ENCODE measurements at places on chromosomes 5 and 9. TPM values are rescaled to one million over a fixed set of nuclear protein-coding genes. Genes with fewer than 3 reads are reported as not detected.

DNA sequence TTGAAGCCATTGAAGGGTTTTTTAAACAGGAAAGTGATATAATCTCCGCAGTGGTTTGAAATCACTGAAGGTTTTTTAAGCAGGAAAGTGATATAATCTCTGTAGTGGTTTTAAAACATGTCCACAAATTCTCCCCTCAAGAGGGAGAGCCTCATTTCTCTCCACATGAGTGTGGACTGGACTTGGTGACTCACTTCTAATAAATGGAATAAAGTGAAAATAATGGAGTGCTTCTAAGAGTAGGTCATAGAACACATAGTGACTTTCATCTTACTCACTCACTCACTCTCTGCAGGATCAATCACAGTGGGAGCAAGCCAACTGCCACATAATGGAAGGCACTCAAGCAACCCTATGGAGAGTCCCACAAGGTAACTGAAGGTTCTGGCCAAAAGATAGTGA, 12.0 kb downstream of the CTNNAL1 start:
- DNase-seq: no peak
- no peaks in the 10 kb centered on the region for H3K4me1 ChIP-seq
- no peak overlapping the region for H3K27ac ChIP-seq
- H3K27me3 ChIP-seq: no peaks in the 10 kb centered on the region
- H3K36me3 ChIP-seq: no peaks in the 10 kb centered on the region

- peaks cover 23% of the 10 kb centered on the region for H3K36me3 ChIP-seq
- H3K4me3 ChIP-seq: no peak overlapping the region
- H3K27me3 ChIP-seq: no peaks in the 10 kb centered on the region
- DNase-seq: no peak
- H3K4me1 ChIP-seq: no peaks in the 10 kb centered on the region
Observed at GRCh38 chr9:92289708-92290390, 3.6 kb downstream of the IARS1 start.

GRCh38 chr5:38845526-38846378, at the start of gene OSMR:
Gene OSMR (plus strand): TSS chr5:38846012. CDS start chr5:38869045, 23,033 bp downstream.
- H3K27ac ChIP-seq: peak within 1 kb of the TSS; percentile 87
- H3K36me3 ChIP-seq: no peaks in the 10 kb centered on the region
- DNase-seq: peak; percentile 94
- H3K4me3 ChIP-seq: peak within 1 kb of the TSS; percentile 75

GRCh38 chr5:131245312-131245711, 18.5 kb upstream of the CDC42SE2 start:
- H3K27me3 ChIP-seq: no peaks in the 10 kb centered on the region
- H3K4me1 ChIP-seq: no peaks in the 10 kb centered on the region
- no peak overlapping the region for H3K4me3 ChIP-seq

DNA sequence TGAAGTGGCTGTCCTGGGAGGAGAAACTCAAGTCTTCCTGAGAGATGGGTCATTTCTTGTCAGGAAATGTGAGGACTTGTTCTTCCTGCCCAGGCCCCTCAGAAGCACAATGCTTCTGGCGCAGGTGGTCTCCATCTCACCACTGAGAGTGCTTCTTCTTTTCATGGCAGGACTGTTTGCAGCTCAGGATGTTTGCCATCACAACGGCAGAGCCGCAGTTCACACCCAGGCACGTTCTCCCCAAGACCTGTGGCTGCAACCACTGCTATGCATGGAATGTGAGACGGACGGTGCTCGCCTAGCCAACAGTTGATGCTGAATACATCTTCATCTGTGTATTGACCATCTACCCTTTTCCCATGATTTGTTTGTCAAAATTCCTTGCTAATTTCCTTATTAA, 216.3 kb downstream of the GADD45G start:
- H3K36me3 ChIP-seq: no peaks in the 10 kb centered on the region
- H3K4me3 ChIP-seq: no peak overlapping the region
- peak; percentile 46 for DNase-seq
- peaks cover 14% of the 10 kb centered on the region for H3K4me1 ChIP-seq
- H3K27ac ChIP-seq: no peak overlapping the region

GRCh38 chr5:142248853-142249462, 75.9 kb downstream of the SPRY4 start:
- no peak overlapping the region for H3K27ac ChIP-seq
- H3K27me3 ChIP-seq: no peaks in the 10 kb centered on the region
- peak; percentile 76 for DNase-seq
- H3K4me1 ChIP-seq: no peaks in the 10 kb centered on the region

DNA sequence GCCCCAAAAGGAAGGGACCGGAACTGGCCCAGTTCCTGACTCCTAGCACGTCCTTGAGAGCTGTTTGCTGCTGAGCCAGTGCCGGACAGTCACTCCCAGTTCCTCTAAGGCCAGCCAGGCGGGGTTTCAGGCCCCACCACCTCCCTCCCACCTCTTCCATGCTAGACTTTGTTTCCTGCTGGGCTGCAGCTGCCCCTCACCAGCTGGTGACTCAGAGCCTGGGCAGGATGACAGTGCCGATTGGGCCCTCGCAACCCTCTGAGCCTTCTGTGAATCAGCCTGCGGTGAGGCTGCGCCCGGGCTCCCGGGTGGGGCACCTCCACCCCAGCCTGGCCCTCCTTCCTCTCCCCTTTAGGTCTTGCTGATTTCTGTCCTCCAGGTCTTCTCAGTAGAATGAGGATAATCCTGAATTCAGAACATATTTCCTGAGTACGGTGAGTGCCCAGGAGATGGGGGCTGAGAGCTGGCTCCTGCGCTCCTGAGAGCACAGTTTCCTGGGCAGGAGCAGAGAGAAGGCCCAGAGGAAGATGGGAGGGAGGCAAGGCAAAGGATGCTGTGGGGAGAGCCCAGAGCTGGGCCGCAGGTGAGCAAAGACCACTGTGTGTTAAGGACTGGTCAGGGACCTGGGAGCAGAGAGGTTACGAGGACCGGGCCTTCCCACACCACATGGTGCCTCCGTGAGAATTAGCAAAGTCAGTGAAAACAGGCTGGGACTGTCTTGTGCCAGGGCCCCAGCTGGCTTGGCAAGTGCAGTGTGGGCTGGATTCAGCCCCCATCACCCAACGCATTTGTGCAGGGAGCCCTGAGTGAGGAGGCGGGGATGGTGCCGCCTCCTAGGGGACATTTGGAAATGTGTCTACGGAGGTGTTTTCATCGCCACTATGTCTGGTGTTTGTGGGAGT, 32.9 kb upstream of the STXBP1 start:
- DNase-seq: peak; percentile 96
- peak overlapping the region; percentile 25 for H3K4me3 ChIP-seq
- H3K4me1 ChIP-seq: no peaks in the 10 kb centered on the region
- H3K27ac ChIP-seq: peak overlapping the region; percentile 88
- H3K36me3 ChIP-seq: no peaks in the 10 kb centered on the region

- DNase-seq: no peak
- no peaks in the 10 kb centered on the region for H3K36me3 ChIP-seq
- H3K27me3 ChIP-seq: no peaks in the 10 kb centered on the region
- no peak overlapping the region for H3K4me3 ChIP-seq
Observed at GRCh38 chr5:1208743-1209488, 7.5 kb downstream of the SLC6A19 start.

GRCh38 chr9:19408316-19408692, 505 bp upstream of the ACER2 start:
- no peaks in the 10 kb centered on the region for H3K27me3 ChIP-seq
- peak overlapping the region; percentile 89 for H3K4me3 ChIP-seq
- H3K4me1 ChIP-seq: no peaks in the 10 kb centered on the region
- no peaks in the 10 kb centered on the region for H3K36me3 ChIP-seq
- peak overlapping the region; percentile 89 for H3K27ac ChIP-seq

DNA sequence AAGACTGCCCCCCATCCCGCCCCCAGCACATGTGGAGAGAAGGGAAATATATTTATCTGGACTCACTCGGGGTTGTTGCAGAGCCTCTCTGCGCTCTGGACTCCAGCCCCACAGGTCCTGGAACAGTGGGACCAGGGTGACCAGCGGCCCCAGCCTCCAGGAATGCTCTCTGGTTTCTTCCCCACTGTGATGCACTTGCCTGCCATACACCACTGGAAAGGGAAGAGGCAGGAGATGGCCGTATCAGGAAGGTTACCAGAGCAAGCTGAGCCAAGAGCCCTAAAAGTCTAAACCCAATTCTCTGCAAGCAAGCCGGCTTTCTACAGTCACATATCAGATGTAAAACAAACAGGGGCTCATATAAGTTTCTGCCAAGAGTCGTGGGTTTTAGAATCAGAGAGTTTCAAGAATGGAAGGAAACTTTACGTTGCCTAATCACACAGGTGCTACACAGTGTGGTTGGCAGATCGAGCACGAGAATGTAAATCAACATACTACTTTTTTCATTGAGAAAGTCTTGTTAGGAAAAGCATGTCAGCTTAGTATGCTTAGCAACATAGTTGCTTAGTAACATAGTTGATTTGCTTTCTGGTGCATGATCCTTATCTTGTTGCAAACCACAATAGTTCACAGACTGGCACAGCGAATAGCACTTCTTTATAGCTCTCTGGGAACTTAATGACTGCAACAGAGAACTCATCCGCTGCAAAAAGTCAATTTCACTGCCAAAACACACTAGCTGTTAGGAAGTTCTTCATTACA, 201.2 kb downstream of the TARS1 start:
- H3K36me3 ChIP-seq: no peaks in the 10 kb centered on the region
- no peaks in the 10 kb centered on the region for H3K4me1 ChIP-seq

DNA sequence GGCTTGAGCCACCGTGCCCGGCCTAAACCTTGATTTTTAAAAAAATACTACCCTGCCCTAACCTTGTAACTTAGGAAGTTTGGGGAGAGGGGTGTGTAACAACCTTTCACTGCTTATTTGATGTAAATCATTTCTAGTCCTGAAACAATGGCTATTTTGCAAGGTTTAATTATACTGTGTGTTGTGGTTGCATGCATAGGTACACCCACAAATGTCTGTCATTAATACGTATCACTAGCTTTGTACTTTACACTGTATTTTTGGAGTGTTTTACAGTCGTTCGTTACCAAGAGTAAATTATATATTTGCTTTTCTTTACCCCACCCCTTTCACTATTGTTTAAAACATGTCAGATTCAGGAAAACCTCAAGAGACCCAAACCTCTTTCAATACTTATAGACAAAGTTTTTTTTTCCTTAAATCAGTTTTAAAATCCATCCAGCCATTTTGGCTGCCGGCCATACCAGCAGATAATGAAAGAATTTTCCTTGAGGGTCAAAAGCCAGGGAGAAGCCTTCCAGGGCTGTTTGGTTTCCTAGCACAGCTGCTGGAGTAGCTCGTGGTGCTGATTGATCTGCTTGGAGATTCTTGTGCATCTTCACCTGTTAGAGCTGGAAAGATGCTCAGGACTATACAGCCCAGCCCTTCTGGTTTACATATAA, 50.7 kb downstream of the DOCK8 start:
- H3K27ac ChIP-seq: no peak overlapping the region
- H3K36me3 ChIP-seq: no peaks in the 10 kb centered on the region
- no peaks in the 10 kb centered on the region for H3K4me1 ChIP-seq
- H3K4me3 ChIP-seq: no peak overlapping the region
- no peak for DNase-seq

DNA sequence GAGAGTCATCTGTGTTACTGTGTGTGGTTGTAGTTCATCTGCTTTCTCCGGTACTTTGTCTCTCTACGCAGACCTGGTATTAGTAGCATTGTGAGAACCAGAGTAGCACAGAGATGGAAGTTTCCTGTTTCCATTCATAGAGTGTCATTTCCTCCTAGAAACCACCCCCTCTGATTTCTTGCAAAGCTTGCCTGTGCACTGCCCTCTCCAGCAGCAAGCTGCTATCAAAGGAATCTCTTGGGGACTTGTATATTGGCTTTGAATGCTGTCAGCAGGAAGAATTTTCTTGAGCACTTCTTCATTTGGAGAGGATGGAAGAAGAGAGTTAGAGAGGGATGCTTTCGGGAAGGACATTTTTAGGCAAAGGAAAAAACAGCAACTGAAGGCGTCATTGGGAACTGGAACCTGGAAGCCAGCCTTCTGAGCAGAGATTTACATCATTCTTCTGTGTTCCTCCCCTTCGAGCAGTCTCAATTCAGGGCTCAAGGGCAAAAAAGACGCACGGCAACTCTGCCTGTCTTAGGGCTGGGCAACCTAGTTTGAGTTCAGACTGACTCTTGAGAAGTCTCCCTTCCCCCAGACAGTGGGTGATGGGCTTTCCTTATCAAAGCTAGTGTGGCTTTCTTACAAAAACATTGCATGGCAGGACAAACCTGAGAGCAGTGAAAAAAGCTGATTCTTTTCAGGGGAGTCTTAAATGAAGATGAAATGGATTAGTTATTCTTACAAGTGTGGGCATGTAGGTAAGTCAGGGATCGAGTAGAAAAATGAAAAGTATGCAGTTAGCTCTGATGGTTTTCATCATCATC, 226.3 kb downstream of the AOPEP start:
- peak; percentile 65 for DNase-seq
- H3K4me3 ChIP-seq: no peak overlapping the region
- peaks cover 53% of the 10 kb centered on the region for H3K4me1 ChIP-seq
- peak overlapping the region; percentile 56 for H3K27ac ChIP-seq
- H3K36me3 ChIP-seq: no peaks in the 10 kb centered on the region

DNA sequence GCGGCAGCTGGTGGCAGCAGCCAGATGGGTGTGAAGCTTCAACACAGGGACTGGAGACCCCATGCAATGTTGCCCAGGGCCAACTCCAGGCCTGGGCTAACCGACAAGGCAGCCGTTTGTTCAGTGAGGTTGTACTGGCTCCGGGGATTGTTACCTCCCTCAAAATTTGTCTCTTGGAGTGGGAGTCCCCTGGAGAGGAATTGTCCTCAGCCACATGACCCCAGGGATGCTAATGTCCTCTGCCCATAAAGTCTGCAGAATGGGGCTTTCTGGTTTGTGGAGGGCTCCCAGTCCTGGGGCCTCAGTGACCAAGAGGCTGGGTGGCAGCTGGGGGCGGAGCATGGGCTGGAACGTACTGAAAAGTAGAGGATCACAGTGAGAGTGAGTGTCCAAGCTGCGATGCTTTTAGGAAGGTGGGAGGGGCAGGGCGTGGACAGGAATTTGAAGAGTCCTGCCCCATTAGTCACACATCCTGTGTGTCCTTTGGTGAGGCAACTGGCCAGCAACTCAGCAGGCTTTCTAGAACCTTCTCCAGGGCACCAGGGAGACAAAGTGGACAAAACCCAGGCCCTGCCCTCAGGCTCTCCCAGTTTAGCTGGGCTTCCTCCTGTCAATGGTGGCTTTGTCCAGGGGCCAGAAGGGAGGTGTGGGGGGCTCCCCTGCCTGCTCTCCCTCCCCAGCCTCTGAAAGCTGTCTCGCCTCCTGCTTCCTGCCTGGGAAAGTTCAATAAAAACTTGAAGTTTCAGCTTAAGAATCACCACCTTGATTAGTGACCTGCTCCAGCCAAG, 114.0 kb downstream of the NSG2 start:
- no peaks in the 10 kb centered on the region for H3K27me3 ChIP-seq
- no peak overlapping the region for H3K4me3 ChIP-seq
- no peak overlapping the region for H3K27ac ChIP-seq
- H3K4me1 ChIP-seq: no peaks in the 10 kb centered on the region
- no peaks in the 10 kb centered on the region for H3K36me3 ChIP-seq

RETREG1 gene
- total RNA-seq: 102 TPM

LAMC3 gene
- 1.6 TPM for total RNA-seq

INSL6 gene
- total RNA-seq: not detected

ZNF354C gene
- total RNA-seq: 2.4 TPM

CBY3 gene
- total RNA-seq: not detected

ENC1 gene
- 18.5 TPM for total RNA-seq

PPWD1 gene
- total RNA-seq: 18.7 TPM

ADAMTSL1 gene
- total RNA-seq: 3.8 TPM
